ENCODE measurements at places on chromosomes 16 and 17. TPM values are rescaled to one million over a fixed set of nuclear protein-coding genes. Genes with fewer than 3 reads are reported as not detected.

- no peak for DNase-seq
Measured at GRCh38 chr16:47523342-47524006, 62.3 kb downstream of the PHKB start.

DNA sequence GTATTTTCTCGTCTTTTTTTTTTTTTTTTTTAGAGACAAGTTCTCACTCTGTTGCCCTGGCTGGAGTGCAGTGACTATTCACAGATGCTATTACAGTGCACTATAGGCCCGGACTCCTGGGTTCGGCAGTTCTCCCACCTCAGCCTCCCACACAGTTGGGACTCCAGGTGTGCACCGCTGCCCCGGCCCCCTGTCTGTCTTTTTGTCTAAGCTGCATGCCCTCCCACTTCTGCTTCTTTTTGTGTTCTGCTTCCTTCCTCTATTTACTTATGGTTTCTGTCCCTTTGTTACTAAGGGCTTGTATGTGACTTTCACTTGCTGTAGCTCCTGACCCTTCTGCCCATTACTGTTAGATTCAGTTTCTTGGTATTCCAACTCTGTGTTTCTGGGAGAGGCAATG is 20.5 kb downstream of the SLC7A6 start:
- no peak for DNase-seq

ACSM2A gene
- total RNA-seq, result not detected

- no peak for DNase-seq
Measured at GRCh38 chr16:9122969-9123368, 31.5 kb downstream of the HAPSTR1 start.

- no peak for DNase-seq
Measured at GRCh38 chr16:57803134-57803990, 1.1 kb upstream of the KIFC3 start.

DNA sequence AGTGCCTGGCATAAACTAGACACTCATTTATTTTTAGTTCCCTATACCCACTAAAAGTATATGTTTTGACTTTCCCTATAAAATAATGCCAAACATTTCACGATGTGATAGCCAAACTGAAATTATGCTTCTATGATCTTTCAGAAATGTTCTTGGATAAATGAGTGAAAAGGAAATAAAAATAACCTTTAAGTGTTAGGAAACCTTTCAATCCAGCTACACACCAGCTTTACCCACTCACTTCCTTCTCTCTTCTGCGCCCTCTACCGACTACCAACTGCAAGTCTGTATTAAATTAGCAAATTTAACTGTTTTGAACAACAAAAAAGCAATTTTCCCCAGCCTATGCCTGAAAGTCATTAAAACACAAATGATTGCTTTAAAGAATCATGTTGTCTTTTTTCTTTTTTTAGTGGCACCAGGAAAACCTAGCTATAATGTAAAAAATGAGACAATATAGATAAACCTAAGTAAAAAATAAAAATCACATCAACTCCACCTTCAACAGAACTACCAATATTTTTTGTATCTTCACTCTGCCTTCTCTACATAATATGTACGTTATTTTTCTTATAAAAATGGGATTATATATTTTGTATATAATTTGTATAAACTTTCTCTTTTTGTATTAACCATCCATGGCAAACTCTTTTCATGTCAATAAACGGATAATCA is 13.2 kb upstream of the TMEM100 start:
- DNase-seq, result peak; percentile 49

- no peak for DNase-seq
Measured at GRCh38 chr17:16277163-16277562, 60.2 kb downstream of the PIGL start.

DNA sequence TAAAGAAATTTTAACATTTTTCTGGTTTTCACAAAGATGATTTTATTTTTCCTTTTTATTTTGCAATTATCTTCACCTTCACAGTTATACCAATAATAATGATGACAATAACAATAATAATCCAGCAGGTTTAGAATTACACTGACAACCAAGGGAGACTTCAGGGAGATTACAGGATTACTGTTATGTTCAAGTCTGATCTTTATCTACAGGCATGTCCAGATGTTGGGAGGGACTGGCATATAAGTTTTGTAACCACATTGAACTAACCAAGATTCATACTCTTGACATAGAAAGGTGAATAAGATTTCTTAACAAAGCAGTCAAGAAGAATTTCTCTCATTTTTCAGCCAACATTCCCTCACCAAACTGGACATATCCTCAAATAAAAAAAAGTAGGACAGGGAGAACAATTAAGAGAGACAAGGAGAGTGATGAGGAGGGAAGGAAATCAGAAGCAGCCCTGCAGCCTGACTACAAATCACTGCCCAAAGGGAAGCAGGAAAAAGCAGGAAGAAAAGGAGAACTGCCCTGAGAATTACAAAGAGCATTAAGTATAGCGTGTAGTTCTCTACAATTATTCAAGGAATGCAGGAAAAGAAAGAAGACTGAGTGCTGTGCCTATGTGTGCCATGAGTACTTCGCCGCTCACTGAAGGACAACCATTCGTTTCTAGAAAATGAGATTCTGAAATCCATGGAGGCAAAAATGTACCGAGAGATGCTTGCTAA is 155.7 kb upstream of the C17orf78 start:
- no peak for DNase-seq

BAIAP2 gene
- 105 TPM for total RNA-seq

DNA sequence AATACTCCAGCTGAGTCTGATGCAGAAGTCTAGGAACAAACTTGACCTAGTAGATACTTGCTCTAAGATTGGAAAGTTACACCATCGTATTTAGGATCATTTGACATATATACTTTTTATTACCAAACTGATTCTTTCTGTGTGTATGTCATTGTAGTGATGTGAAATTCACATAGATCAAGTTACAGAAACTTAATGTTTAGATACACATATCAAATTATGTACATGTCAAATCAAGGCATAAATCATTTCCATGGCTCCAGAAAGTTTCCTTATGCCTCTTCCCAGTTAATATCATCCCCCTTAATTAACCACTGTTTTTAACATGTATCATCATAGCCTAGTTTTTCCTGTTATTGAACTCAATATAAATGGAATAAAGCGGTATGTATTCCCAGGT is 292.0 kb upstream of the CDH11 start:
- DNase-seq, result no peak

Measured in HCT116 (cell line).